ENCODE measurements at places on chromosomes 1 and 21. TPM values are rescaled to one million over a fixed set of nuclear protein-coding genes. Genes with fewer than 3 reads are reported as not detected.
A peak's percentile ranks its signal among the peaks of the same experiment; 100 is the strongest.

DNA sequence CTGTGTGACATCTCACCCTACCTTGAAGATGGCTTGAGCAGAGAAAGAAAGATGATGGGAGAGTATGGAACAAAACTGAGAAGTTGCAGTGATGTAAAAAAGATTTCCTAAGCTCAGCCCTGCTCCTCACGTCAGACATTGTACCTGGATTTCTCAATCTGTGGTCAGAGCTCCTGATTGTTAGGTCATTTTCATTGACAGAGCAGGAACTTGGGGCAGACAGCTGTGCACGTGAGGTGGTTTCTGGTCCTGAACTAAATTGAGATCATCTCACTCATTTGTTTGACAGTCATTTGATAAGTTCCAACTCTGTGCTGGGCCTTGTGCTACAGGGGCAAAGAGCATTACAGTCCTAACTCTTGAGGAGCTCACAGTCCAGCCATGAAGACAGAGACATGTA is 10.2 kb downstream of the TRAF3IP3 start:
- peaks cover 9% of the 10 kb centered on the region for H3K4me1 ChIP-seq
- H3K36me3 ChIP-seq = no peaks in the 10 kb centered on the region
- no peak for DNase-seq
- no peak overlapping the region for H3K27ac ChIP-seq
- peaks cover 18% of the 10 kb centered on the region for H3K27me3 ChIP-seq

The CFAP107 gene
- total RNA-seq = not detected

DNA sequence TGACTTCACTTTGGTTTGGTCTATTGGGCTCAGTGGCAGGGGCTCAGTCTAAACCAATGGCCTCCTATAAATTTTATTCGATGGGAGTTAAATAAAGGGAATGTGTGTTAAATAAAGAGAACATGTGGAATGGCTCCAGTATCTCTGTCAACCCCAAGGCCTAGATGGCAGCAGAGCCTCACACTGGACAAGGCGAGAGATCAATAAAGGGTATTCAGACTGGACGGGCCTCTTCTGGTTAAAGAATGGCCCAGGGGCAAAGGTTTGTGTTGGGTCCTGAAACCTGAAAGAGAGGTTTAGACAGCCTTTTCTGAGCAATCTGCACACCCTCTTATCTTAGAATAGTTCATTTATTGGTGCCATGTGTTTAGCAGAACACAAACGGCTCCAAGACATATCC is 34.7 kb downstream of the SH3BP5L start:
- no peaks in the 10 kb centered on the region for H3K4me1 ChIP-seq
- no peaks in the 10 kb centered on the region for H3K36me3 ChIP-seq
- H3K27ac ChIP-seq = no peak overlapping the region
- no peaks in the 10 kb centered on the region for H3K27me3 ChIP-seq

- H3K27ac ChIP-seq = no peak overlapping the region
- H3K4me3 ChIP-seq = no peak overlapping the region
- no peaks in the 10 kb centered on the region for H3K27me3 ChIP-seq
- H3K36me3 ChIP-seq = no peaks in the 10 kb centered on the region
- no peaks in the 10 kb centered on the region for H3K4me1 ChIP-seq
Measured at GRCh38 chr1:98870959-98871903, 133.4 kb downstream of the PLPPR5 start.

DNA sequence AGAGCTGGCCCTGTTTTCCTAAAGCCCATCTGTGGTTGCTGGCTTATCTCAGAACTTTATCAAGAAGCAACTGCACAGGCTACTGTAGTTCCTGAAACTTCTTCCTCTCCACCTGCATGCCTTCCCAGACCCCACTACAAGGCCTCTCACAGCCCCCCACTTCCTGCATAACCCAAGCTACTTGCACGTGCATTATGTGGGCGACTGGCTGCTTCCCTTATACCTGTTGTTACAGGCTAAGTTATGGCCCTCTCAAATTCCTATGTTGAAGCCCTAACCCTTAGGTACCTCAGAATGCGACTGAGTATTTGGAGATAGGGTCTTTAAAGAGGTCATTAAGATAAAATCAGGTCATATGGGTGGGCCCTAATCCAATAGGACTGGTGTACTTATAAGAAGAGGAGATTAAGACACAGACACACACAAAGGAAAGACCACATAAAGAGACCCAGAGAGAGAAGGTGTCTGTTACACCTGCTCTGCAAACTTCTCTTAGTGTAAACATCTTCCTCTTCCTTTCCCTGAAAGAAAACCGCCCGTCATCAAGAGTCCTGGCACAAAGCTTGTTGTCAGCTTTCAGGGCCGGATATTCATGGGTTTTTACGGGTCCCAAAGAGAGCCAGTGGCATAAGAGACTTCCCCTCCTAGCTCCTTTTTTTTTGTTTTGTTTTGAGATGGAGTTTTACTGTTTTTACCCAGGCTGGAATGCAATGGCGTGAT is 5.1 kb downstream of the ZNF496 start:
- no peak for DNase-seq
- no peak overlapping the region for H3K27ac ChIP-seq
- H3K36me3 ChIP-seq = peaks cover 19% of the 10 kb centered on the region
- no peaks in the 10 kb centered on the region for H3K27me3 ChIP-seq
- H3K4me1 ChIP-seq = peaks cover 50% of the 10 kb centered on the region
- H3K4me3 ChIP-seq = peak overlapping the region; percentile 2

DNA sequence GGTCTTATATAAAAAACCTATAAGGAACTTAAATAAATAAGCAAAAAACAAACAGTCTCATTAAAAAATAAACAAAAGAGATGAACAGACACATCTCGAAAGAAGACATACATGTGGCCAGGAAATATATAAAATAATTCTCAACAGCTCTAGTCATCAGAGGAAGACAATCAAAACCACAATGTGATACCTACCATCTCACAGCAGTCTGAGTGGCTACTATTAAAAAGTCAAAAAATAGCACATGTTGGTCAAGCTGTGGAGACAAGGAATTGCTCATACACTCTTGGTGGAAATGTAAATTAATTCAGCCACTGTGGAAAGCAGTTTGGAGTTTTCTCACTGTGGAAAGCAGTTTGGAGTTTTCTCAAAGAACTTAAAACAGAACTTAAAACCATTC is 100.3 kb upstream of the ADAMTS5 start:
- H3K4me3 ChIP-seq = no peak overlapping the region
- no peaks in the 10 kb centered on the region for H3K36me3 ChIP-seq
- DNase-seq = no peak
- H3K27ac ChIP-seq = no peak overlapping the region
- H3K4me1 ChIP-seq = no peaks in the 10 kb centered on the region
- H3K27me3 ChIP-seq = peaks cover 2% of the 10 kb centered on the region

The SLC44A5 gene
- 9.7 TPM for total RNA-seq

- H3K4me1 ChIP-seq = no peaks in the 10 kb centered on the region
- no peak overlapping the region for H3K27ac ChIP-seq
- no peaks in the 10 kb centered on the region for H3K27me3 ChIP-seq
Measured at GRCh38 chr1:238767321-238767720, 619.0 kb upstream of the CHRM3 start.

DNA sequence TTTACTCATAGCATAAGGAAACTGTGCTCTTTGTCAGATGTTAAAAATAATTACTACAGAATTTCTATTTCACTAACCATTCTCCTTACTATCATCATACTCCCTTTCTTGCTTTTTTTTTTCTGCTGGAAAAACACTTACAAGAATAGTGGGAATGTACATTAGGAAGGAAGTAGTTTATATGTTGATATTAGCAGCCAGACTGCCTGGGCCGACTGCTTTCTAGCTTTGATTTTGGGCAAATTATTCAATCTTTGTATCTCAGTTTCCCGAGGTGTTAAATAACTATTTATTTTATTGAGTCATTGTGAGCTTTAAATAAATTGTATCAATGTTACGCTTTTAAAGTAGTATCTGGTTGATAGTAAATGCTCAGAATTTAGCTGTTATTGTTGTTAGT is 122.4 kb downstream of the USP25 start:
- no peaks in the 10 kb centered on the region for H3K4me1 ChIP-seq
- H3K27me3 ChIP-seq = no peaks in the 10 kb centered on the region
- H3K4me3 ChIP-seq = no peak overlapping the region
- peaks cover 11% of the 10 kb centered on the region for H3K36me3 ChIP-seq

DNA sequence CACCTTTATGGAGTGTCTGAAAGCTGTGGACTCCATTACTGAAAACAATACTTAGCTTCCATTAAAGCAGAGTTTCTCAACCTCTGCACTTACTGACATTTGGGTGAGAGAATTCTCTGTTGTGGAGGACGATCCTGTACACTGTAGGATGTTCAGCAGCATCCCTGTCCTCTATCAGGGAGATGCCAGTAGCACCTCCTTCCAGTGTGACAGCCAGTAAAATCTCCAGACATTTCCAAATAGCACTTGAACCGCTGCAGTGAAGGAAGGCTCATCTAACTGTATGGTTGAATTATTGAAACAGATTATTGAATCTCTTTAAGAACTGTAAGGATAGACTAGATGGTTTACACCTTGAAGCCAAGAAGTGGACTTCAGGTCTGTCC is 3.1 kb downstream of the PRDM2 start:
- no peak overlapping the region for H3K27ac ChIP-seq
- no peak for DNase-seq
- H3K36me3 ChIP-seq = peaks cover 13% of the 10 kb centered on the region
- H3K4me1 ChIP-seq = peaks cover 36% of the 10 kb centered on the region
- no peaks in the 10 kb centered on the region for H3K27me3 ChIP-seq
- no peak overlapping the region for H3K4me3 ChIP-seq

DNA sequence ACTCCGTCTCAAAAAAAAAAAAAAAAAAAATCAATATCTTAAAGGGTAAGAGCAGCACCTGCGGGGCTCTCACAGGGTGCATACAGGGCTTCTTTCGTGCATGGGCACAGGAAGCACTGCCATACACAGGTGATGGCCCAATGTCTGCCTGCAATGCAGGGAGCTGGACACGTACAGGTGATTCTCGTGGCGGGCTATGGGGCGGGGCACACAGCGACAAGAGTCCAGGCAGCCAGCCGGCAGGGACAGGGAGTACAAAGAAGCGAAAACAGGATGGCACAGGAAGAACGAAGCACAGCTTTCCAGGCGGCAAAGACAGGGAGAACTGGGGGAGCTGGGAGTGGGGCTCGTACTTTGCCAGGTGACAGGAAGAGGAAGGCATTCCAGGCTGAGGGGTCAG is 1.6 kb downstream of the KIF17 start:
- H3K4me3 ChIP-seq = peak overlapping the region; percentile 76
- H3K27ac ChIP-seq = no peak overlapping the region
- H3K36me3 ChIP-seq = no peaks in the 10 kb centered on the region
- no peak for DNase-seq
- peaks cover 18% of the 10 kb centered on the region for H3K4me1 ChIP-seq
- peaks cover 30% of the 10 kb centered on the region for H3K27me3 ChIP-seq

- H3K36me3 ChIP-seq = no peaks in the 10 kb centered on the region
- no peak overlapping the region for H3K27ac ChIP-seq
- H3K4me1 ChIP-seq = no peaks in the 10 kb centered on the region
- H3K4me3 ChIP-seq = no peak overlapping the region
Measured at GRCh38 chr1:65339866-65340468, 30.6 kb downstream of the DNAJC6 start.

The WDR26 gene
- 65.5 TPM for total RNA-seq

All from neural crest cell (in vitro differentiated cells).